ENCODE measurements at places on chromosomes 3 and 15. TPM values are rescaled to one million over a fixed set of nuclear protein-coding genes. Genes with fewer than 3 reads are reported as not detected.
A peak's percentile ranks its signal among the peaks of the same experiment; 100 is the strongest.

DNA sequence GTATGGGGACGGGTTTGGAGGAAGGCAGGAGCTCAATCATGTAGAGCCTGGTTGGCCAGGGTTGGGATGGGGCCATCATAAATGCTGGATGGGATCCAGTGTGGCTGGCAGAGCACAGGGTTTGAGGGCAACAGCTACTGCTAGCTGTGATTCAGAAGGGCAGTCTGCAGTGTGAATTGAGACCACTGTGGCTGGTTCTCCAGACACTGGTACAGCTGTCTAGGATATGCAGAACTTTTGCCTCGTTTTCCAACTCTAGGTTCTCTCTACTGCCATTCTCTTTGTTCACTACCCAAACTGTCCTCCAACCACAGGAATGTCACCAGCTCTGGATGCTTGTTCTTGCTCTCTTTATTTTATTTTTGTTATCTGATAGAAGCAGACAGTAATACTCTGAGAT lies 543.6 kb downstream of the AGBL1 start:
- DNase-seq = no peak

- peak; percentile 33 for DNase-seq
Measured at GRCh38 chr3:5035692-5036391, 56.6 kb downstream of the BHLHE40 start.

Gene MASP1
- 32.1 TPM for total RNA-seq

Gene CPLX3
- not detected for total RNA-seq

GRCh38 chr15:51755790-51756189 lies 4.4 kb downstream of the TMOD2 start:
- DNase-seq = no peak

- peak; percentile 95 for DNase-seq
Measured at GRCh38 chr3:37054370-37054769, 61.1 kb downstream of the MLH1 start.

Gene KLF15
- total RNA-seq = 0.13 TPM

GRCh38 chr15:69531665-69532027 lies 79.0 kb downstream of the RPLP1 start:
- DNase-seq = no peak

GRCh38 chr15:38017721-38018120 lies 83.3 kb downstream of the TMCO5A start:
- no peak for DNase-seq

- DNase-seq = no peak
Measured at GRCh38 chr15:66425837-66426236, 39.1 kb downstream of the MAP2K1 start.

DNA sequence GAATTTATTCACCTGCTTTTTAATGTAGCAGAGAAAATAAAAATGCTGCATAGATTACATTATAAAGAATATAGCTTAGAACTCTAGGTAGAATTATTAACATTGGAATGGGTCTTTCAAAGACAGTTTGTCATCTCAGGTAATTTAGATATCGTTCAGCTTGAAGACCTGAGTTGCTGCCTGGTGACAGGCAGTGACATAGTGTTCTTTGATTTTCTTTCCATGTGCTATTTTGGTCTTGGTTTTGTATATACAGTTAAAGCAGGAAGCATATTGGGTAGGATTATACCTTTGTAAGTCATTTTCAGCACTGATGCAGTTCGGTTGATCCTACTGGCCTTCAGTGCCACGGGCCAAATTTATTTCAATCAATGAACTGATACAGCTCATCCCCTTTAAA lies 98.7 kb downstream of the BBX start:
- DNase-seq = no peak

Gene PRRT3
- 7.5 TPM for total RNA-seq

Gene PLD1
- total RNA-seq = 1.8 TPM

DNA sequence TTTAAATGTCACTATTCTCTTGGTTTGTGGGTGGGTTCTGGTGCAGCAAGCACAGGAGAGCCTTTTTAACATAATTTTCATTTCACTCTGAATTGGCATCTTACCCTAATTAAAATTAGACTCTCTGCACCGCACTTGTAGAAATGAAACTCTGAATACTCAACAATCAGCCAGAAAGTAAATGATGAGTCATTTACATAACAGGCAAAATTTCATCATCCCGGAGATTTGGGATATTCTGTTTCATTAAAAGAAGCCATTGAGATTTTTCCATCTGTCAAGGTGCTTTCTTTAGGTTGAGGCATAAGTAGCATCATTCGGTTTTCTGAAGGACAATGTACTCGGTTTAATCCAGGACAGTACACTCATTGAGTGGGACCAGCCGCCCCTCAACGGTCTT lies 111.0 kb downstream of the RFTN1 start:
- peak; percentile 79 for DNase-seq

Gene RTP1
- not detected for total RNA-seq

Gene ALG1L2
- total RNA-seq = not detected

DNA sequence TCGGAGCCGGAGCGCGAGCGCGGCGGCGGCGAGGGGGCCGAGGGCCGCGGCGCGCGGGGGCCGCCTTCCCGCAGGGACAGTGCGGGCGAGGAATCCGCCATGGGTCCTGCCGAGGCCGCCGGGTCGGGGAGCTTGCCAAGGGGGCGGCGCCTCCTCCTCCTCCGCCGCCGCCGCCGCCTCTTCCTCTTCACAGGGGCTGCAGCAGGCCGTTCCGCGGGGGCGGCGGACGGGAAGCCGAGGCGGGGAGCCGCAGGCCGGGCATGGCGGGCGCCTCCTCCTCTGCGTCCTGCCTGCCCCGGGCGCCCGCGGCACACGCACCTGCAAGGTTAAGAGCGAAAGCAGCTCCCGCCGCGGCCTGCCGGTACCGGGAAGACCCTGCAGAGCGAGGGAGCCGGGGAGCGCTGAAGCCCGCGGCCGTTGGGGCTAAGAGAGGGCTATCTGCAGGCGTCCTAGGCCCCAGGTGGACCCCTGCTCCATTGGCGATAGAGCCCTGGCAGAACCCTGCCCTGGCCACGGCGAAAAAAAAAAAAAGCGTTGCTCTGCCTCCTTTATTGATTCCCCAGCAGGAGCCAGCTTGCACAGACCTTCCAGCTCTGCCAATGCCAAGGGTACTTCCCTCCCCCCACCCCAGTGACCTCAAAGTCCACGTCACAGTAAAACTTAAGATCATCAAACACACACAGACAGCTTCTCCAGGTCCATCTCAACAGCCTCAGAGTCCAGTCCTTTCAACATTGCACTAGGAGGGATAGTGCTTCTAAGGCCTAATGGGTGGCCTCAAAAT lies at the start of gene LYSMD2:
TSS of gene LYSMD2 (minus strand) at position 134 of the 784 bp plus-strand sequence. CDS start at position 101, 33 bp downstream.
- peak; percentile 72 for DNase-seq

DNA sequence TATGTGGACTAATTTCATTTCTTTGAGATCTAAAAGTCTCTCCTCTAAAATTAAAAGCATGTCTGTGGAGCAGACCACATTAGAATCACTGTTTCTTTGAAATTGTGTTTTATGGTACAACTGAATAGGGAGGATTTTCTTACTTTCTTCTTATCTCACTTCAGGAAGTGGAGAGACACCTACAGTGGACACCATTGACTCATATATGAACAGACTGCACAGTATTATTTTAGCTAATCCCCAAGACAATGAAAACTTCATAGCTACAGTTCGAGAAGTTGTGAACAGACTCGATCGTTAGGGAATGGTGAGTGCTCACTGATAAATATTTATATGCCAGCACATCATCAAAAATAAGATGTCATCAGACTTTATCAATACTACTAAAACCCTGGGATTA lies 58.3 kb downstream of the HMG20A start:
- no peak for DNase-seq

- DNase-seq = peak; percentile 89
Measured at GRCh38 chr3:129224984-129225393, 24.4 kb upstream of the COPG1 start.

Gene STAB1
- total RNA-seq = not detected

DNA sequence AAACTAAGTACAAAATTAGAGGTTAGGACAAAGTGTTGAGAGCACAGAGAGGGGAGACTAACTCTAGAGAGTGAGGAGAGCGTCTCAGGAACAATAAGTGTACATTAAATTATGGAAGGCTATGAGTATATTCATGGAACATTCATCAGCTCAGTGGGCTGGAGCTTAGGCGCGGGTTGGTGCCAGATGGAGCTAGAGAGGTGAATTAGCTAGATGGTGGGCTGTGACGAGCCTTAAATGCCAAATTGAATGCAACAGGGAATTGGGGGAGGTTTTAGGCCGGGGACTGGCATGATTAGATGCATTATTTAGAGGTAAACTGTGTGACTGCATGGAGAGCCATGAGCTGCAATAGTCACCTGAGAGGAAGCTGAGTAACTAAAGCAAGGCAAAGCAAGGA lies 97.1 kb downstream of the TMEM108 start:
- DNase-seq = no peak

Gene PML
- 74.7 TPM for total RNA-seq

DNA sequence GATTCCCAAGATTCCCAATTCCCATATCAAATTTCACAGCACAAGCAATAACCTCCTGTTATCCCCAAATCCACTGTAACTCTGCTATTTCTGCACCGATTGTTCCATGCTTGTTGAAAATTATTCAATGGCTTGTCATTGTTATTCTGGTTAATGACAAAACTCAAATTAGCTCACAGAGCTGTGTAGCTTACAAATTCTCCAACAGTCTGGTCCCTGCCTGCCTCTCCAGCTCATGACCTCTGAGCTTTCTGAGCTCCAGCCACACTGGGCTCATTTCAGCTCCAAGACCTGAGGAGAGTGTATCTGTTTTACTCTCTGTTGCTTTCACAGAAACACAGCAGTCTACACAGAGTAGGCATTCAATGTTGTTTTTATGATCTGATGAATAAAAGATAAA lies 3.3 kb downstream of the DPPA2 start:
- DNase-seq = no peak

DNA sequence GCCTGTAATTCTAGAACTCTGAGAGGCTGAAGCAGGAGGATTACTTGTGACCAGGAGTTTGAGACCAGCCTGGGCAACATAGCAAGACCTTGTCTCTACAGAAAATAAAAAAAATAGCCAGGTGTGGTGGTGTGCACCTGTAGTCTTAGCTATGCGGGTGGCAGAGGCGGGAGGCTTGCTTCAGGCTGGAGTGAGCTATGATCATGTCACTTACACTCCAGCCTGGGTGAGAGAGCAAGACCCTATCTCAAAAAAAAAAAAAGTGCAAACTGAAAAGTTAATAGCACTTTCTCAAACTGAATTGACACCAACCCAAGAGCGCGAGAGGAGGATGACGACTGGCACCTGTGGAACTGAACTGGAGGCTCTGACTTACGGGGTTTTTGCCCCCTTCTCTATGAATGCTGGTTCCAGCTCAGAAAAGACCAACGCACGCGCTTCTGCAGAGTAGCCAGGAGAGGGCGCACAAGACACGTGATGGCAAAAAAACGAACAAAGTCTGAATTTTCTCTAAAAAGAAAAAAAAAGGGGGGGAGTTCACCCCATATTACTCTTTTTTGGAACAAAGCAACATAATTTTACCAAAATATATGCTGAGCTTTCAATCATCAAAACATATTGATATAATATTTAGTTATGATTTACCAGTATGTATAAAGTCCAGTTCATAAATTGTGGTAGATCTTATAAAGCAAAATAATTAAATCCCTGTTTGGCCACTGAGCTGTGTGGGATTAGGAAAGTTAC lies 23.7 kb downstream of the CFAP92 start:
- peak; percentile 70 for DNase-seq

DNA sequence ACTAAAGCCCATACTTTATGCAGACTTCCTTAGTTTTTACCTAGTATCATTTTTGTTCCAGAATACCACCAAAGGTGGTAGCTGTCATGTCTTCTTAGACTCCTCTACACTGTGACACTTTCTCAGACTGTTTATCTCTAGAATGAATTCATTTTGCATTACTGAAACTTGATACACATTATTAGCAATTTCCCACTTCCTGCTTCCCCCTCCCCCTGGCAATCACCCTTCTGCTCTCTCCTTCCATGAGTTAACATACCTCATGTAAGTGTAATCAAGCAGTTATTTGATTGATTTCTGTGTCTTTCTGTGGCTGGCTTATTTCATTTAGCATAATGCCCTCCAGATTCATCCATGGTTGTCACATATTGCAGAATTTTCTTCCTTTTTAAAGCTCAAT lies 204.9 kb downstream of the STAG1 start:
- DNase-seq = no peak

Gene GREM1
- total RNA-seq = 935 TPM

DNA sequence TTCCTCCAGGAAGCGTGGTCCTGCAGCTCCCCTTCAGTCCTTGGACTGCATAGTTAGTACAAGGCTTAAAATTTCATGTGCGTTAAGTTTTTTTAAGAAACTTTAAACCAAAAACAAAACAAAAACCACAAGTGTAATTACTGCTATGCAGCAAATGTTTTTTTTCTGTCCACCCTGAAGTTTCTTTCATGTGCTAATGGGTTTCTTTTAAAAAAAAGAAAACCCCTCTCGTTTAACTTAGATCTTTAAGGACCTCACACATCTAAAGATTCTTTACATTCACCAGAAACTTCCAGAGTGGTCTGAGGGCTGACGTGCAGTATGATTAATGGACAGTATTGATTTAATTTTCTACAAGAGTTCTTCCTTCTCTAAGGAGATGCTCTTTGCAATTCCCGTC lies 72.0 kb upstream of the PYGO1 start:
- no peak for DNase-seq

Gene THAP10
- total RNA-seq = 2.0 TPM

Gene GOLGA8T
- not detected for total RNA-seq

- no peak for DNase-seq
Measured at GRCh38 chr3:160187288-160187687, 37.9 kb upstream of the C3orf80 start.

GRCh38 chr3:83868909-83869567 lies 1089.8 kb upstream of the CADM2 start:
- no peak for DNase-seq

Gene PRTG
- total RNA-seq = under 0.01 TPM

Gene DNAH12
- total RNA-seq = not detected

- DNase-seq = no peak
Measured at GRCh38 chr3:22606938-22607337, 596.2 kb upstream of the UBE2E2 start.

Gene PLIN1
- not detected for total RNA-seq

DNA sequence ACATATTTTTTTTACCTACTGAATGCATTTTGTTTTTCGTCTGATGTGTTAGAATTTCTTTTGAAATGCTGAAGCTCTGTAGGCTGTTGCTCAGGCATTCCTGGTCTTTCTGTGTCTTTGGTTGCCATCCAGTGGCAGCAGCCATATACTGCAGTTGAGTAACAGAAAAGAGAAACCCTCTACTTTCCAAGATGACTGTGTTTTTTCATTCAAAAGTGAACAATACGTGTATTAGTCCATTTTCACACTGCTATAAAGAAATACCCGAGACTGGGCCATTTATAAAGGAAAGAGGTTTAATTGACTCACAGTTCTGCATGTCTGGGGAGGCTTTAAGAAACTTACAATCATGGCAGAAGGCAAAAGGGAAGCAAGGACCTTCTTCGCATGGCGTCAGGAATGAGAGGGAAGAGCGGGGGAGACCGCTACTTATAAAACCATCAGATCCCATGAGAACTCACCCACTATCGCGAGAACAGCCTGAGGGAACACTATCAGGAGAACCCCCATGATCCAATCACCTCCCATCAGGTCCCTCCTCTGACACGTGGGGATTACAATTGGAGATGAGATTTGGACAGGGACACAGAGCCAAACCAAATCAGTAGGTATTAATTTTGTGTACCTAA lies 4.7 kb upstream of the GOLGA8B start:
- DNase-seq = peak; percentile 88

Measured in GM23248 (cell line).